Retinal pigment epithelial cell (primary cell): ENCODE measurements at places on chromosomes 5 and 9.

GRCh38 chr5:56803025-56803424 lies 12.3 kb upstream of the MAP3K1 start:
- DNase-seq, result no peak

GRCh38 chr5:91269198-91269597 lies 113.9 kb downstream of the ARRDC3 start:
- DNase-seq, result no peak

DNA sequence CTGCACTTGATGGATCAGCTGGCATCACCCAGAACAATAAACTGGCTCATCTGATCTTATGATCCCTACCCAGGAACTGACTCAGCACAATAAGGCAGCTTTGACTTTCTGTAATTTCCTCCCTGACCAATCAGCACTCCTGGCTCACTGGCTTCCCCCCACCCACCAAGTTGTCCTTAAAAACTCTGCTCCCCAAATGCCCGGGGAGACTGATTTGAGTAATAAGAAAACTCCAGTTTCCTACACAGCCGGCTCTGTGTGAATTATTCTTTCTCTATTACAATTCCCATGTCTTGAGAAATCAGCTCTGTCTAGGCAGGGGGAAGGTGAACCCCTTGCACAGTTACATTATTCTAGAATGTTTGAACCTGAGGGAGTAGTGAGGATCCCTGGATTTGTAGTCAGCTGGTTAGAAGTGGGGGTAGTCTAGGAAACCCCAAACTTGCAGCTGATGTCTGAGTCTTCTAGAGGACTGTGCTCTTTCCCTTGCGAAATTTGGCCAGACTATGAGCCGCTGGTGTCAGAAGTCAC lies 111.7 kb upstream of the NEK6 start:
- no peak for DNase-seq

GRCh38 chr9:114487607-114488300 lies 17.5 kb downstream of the WHRN start:
- DNase-seq, result no peak

DNA sequence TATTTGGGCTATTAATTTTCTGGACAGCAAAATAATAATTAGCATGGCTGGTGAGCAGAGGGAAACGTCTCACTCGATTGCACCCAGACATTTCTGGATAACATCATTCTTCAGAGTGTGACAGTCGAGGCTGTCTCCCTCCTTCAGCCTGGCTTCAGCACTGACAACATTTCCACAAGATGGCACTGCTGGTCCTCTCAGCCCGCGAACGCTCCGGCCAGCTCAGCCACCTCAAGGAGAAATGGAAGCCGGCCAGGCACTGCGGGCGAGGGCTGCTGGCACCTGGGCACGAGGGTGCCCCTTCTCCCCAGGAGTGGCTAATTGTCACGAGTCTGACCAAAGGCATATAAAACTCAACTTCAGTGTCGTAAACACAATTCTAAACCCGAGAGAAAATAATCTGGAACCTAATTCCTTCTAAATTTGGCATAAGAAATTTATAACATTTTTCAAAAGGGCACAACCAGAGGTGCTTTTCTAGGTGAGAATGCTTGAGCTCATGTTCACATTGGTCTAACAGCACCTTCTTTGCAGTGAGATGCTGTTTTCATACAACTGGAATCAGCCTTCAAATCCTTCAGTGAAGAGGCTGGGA lies 65.9 kb downstream of the DAP start:
- peak; percentile 59 for DNase-seq

GRCh38 chr9:17462869-17463464 lies 115.9 kb upstream of the SH3GL2 start:
- DNase-seq, result no peak

- no peak for DNase-seq
Measured at GRCh38 chr9:114798780-114799427, 6.9 kb downstream of the TNFSF15 start.

- no peak for DNase-seq
Measured at GRCh38 chr9:19102181-19102630, 498 bp downstream of the HAUS6 start.

DNA sequence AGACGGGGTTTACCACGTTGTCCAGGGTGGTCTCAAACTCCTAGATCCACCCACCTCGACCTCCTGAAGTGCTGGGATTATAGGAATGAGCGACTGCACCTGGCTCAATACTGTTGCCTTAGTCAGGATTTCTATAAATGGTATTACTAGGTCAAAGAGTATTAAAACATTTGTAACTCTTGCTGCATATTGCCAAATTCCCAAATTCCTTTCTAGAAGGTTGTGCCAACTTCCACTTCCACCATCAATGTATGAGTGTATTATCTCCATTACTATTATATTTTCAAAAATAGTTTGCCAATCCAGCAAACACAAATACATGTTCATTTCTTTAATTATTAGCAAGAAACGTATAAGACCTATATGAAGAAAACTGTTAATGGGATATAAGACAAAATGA lies 10.6 kb downstream of the PTGR1 start:
- DNase-seq, result no peak

- no peak for DNase-seq
Measured at GRCh38 chr5:90792725-90793124, 234.1 kb downstream of the ADGRV1 start.

GRCh38 chr9:87712801-87713277 lies 13.1 kb upstream of the CTSL start:
- no peak for DNase-seq

DNA sequence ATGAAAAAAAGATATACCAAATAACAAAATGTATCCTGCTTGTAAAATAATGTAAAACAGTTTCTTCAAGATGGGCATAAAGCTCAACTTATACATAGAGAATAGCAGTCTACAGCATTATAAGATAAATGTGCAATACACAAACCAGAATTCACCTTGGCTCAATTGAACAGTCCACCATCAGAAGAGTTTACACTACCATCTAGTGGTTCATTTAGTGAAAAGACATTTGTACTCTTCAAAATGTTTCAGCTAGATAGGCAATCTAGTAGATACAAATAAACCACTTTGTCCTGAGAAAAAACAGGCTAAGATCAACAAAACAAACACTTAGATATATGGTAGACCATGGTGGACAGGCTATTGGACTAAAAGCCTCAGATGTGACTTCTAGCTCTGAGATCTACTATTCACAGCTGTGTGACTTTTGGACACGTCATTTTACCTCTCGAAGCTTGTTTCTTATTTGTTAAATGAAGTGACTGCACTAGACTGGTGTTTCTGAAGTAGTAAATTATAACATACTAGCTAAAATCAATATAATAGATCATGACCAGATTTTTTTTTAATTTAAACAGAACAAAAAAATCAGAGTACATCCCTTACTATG lies 22.1 kb upstream of the TPD52L3 start:
- DNase-seq, result peak; percentile 5

DNA sequence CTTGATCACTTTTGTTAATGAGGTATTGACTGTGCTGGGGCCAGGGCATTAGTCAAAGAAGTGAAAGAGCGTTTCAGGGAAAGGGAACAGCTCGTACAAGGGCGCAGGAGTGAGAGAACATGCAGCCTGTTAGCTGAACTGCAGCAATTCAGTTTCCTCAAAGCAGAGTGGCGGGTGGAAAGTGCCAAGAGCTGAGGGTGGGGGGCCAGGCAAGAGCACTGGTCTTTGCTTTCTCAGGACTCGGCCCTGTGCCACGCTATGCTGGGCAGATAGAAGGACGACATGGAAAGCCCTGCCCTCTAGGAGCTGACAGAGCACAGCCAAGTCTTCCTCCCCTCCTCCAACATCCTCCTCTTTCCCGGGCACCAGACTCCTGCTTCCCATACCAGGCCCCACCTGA lies 304.8 kb downstream of the SPOCK1 start:
- no peak for DNase-seq

- DNase-seq, result no peak
Measured at GRCh38 chr9:17996728-17997127, 417.9 kb downstream of the SH3GL2 start.

DNA sequence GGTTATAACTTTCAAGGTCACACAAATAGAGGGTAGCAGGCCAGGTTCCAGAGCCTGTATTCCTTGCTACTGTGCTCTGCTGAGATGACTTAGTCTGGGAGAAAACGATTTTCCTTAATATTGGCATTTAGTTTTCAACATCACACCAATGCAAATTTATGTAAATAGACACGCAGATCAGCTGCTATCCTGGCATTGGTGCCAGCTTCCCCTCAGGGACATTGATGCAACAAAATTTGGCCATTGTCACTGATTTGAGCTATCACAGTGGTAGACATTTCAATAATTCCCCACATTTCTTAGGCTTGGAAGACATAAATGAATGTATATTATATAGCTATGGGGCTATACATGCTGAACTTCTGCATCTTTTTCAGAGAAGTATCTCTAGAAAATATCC lies 71.6 kb upstream of the ASTN2 start:
- no peak for DNase-seq

- DNase-seq, result no peak
Measured at GRCh38 chr5:81724571-81724970, 26.3 kb downstream of the SSBP2 start.

- DNase-seq, result no peak
Measured at GRCh38 chr5:2591777-2592453, 159.6 kb downstream of the IRX2 start.

- no peak for DNase-seq
Measured at GRCh38 chr9:935348-935965, 41.0 kb upstream of the DMRT3 start.

- no peak for DNase-seq
Measured at GRCh38 chr9:136179761-136180160, 25.2 kb downstream of the LHX3 start.

DNA sequence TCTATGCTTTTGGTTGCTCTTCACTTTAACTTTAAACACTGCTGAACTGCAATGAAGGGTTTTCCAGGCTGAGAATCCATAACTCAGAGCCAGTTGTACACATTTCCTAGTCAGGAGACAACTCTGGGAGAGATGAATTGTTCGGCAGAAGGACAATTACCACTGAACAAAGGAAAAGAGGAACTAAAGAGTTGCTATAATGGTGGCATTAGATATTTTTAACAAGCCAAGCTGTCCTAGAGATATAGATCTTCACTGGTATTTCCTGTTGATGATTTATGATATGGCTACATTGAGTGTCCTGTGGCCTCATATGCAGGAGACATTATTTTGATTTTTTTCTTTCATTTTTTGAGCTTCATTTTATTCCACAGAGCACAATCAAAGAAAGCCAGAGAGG lies 219.1 kb upstream of the PCSK5 start:
- no peak for DNase-seq

DNA sequence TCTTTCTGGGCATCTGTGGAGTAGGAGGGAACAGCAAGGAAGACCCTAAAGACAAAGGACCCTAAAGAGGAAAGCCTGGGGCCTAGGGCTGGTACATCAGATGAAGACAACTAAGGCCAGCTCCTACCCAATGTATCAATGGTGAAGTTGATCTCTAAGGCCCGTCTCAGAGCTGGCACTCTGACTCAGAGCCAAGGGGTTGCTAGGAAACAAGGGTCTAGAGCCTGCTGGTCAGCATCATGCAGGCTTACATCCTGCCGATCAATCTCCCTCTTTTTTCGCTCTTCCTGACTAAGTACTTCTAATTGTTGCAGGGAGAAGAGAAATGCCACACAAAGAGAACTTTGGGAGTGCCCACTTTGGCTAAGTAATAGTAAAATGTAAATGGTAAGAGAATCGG lies 26.2 kb downstream of the TRIM32 start:
- no peak for DNase-seq

DNA sequence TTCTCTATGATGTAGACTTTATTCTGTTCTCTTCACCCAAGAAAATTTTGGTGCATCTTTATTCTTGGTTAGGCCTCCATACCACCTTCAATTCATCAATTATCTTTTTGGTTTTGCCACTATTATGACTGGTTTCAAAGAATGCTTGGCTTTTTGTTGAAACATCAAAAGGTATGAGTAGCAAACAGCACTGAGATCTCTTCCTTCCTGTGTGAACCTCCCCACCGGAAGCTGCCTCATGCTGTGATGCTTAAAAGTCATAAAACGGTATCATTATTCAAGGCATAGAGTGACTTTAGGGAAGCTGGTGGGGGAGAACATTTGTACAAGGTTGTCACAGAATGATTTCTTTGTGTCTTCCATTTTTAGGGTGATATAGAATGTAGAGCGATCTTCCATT lies 70.6 kb downstream of the IQGAP2 start:
- no peak for DNase-seq

- no peak for DNase-seq
Measured at GRCh38 chr5:36441280-36441679, 139.6 kb upstream of the RANBP3L start.

DNA sequence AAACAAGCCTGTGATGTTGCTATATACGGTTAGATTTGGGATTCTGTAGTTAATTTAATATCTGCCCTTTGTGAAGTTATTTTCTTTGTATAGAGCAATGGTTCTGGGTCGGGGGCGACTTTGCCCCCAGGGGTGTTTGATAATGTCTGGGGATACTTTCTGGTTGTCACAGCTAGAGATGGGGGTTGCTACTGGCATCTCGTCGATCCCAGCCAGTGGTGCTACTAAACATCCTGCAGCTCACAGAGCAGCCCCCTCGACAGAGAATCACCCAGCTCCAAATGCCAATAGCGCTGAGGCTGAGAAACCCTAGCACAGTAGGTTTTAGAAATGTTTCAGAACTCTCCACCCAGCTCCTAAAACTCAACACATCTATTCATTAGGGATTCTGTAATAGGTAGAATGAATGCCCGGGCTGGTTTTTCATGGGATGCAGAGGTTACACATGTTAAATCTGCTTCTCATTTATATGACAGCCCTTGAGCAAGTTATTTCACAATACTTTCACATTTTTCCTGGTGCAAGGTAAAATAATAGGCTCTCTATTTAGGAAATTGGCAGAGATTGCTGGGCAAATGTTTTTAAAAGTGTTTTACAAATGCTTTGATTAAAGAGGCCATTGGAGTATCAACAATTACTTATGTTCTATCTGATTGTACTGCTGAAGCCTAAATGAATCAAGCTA lies 75.2 kb upstream of the CTSL start:
- no peak for DNase-seq

GRCh38 chr5:168773226-168773625 lies 194.1 kb upstream of the PANK3 start:
- no peak for DNase-seq
